ENCODE measurements at places on chromosomes 6 and 20.

- DNase-seq: no peak
These were observed 82.3 kb downstream of the EPHA7 start for GRCh38 chr6:93337014-93337413.

- no peak for DNase-seq
These were observed 38.0 kb upstream of the HSF2 start for GRCh38 chr6:122361314-122361979.

DNA sequence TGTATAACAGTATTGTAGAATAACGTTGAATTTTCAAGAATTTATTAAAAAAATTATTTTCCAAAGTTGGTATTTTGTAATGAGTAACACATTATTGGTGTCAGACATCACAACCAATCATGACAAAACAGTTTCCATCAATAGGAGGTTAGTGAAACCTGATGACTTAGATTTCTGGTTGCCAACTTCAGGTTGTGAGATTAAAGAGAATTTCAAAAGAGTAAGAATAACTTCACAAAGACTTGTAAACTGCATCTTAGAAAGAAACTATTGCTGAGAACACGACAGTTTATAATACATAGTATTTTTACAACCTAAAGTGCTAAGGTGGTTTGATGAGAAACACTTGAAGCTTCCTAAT is 159.2 kb upstream of the ARG1 start:
- no peak for DNase-seq

- no peak for DNase-seq
These were observed 46.4 kb downstream of the MRPL14 start for GRCh38 chr6:44080561-44081521.

- peak; percentile 35 for DNase-seq
These were observed 3.1 kb downstream of the HM13 start for GRCh38 chr20:31517373-31517772.

GRCh38 chr6:160337301-160337700 is 10.9 kb upstream of the SLC22A3 start:
- DNase-seq: no peak

DNA sequence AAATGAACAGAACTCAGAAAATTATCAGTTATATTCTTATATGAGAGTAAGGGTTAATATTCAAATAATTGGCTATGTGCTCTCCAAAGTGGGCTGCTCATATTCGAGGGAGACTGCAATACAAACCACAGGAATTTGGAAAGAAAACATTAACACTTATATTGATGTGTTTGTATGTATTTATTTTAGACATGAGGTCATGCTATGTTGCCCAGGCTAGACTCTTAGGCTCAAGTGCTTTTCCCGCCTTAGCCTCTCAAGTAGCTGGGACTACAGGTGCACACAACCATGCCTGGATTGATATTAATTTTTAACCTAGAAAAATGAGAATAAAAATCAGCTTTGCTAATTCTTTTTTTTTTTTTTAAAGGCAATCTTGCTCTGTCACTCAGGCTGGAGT is 35.0 kb downstream of the BTBD9 start:
- DNase-seq: no peak

- DNase-seq: no peak
These were observed 40.5 kb downstream of the DSE start for GRCh38 chr6:116411284-116411623.

GRCh38 chr6:3309391-3310050 is 50.8 kb downstream of the PSMG4 start:
- no peak for DNase-seq

DNA sequence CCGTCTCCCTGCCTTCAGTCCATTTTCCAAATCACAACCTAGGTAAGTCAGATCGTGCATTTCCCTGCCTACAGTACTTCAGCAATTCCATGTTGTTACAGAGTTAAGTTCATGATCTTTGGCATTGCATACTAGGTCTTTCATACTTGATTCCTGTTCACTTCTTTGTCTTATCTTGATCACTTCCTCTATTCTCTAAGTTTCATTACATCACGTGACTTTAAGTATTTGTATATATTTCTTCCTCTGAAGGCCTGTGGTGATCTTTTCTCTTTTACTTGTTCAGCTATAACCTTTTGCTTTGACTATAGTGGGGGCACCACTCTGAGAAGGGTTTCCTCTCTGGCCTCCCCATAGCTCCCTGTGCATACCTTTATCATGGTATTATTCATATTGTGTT is 100.2 kb downstream of the TRMT11 start:
- no peak for DNase-seq

GRCh38 chr6:114879693-114880092 is 536.9 kb upstream of the HS3ST5 start:
- no peak for DNase-seq

- DNase-seq: no peak
These were observed 87.2 kb downstream of the SLX4IP start for GRCh38 chr20:10522328-10522727.

- DNase-seq: peak; percentile 50
These were observed 22.7 kb upstream of the ZNF184 start for GRCh38 chr6:27495386-27496135.

DNA sequence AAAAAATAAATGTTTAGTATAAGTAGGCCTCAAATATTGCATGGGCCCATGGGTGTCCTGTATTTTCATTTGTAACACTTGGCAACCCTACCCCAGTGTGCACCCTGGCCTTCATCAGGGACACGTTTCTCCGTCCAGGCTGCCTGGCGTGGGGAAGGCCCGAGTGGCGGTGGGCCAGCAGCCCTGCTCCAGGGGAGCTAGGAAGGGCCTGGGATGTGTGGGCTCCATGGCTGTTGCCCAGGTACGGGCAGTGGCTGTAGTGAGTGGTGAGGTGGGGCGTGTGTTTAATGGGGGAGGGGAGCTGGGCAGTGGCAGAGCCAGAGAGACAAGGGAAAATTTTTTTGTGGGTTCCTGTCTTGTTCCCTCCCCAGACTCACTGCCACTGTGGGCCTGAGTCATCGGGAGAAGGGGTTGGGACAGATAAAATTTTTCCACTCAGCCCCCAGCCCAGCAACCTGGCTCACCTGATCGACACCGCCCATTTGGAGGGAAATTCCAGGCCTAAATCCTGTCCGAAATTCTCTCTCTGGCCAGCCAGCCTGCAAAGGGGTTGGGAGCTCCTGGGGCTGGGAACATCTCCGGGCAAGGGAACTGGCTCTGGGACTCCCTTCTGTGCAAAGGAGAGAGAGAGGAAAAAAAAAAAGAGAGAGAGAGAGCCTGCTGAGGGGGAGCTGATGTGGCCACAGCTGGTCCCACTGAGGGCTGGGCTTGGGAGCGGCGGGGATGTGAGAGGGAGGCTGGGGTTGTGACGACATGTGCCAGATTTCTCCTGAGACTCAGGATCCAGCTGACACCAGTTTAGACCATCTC is 32.5 kb upstream of the VEGFA start:
- DNase-seq: no peak

GRCh38 chr6:96626759-96627364 is 63.9 kb downstream of the FHL5 start:
- peak; percentile 9 for DNase-seq

- no peak for DNase-seq
These were observed 42.9 kb downstream of the SRC start for GRCh38 chr20:37388831-37389230.

DNA sequence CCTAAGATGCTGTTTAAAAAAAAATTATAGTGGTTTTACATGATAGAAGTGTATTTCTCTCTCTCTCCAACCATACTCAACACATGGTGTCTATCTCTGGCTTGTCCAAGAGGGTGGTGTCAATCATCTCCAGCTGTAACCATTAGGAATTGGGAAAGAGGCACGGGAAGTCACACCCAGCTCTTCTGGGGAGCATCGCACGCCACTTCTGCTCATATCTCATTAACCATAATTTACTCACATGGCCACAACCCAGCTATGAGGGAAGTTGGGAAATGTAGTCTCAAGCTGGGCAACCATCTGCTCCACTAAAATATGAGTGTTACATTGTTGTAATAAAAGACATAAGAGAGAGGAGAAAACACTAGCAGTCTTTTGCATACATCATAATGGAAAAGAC is 30.4 kb upstream of the TSHZ2 start:
- DNase-seq: no peak

GRCh38 chr20:44711237-44711636 is 3.9 kb upstream of the CCN5 start:
- DNase-seq: no peak

DNA sequence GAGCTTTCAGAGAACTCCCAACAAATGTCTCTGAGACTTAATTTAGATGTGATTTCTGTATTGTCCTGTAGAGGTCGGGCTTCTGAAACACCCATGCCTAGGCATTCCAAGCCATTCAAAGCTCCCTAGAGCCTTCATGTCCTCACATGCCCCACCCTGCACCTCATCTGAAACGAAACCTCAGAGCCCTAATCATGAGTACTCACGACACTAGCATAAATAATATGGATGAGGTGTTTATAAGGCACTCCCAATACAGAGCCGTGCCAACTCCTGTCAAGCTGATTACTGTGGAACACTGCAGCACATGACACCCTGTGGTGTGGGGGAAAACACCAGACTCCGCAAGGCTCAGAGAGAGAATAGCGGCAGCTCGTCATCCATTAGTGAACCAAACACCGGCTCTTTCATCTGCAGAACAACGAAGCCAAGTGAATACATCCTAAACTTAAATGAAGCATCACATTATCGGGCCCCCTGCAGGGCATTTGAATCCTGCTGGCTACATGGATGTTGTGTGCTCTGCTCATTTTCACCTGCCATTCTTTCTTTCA is 83.8 kb downstream of the FNDC1 start:
- peak; percentile 47 for DNase-seq

- DNase-seq: no peak
These were observed 158.1 kb downstream of the CDH26 start for GRCh38 chr20:60116128-60116909.

DNA sequence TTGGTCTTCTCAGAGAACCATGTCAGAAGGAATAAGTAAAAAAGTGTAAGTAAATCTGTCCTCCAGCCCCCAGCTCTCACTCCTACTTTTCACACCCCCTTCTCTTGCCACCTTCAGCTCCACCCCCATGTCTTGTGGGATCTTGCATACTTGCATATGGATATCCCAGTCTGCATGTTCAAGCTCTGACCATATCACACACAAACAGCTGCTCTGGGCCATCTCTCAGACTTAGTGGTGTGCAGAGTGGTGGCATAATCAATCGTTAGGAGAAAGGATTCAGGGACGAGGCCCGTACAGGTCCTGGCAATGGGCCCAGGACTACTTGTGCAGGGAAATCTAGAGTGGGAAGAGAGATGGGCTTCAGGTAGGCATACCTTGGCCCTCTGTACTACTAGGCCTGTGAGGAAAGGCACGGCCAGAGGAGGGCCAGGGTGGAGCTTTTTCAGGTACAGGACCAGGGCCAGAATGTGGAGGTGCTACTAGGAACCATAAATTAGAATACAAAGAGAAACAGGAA is 112.0 kb upstream of the SGK1 start:
- DNase-seq: no peak

- DNase-seq: no peak
These were observed 53.7 kb downstream of the GFOD1 start for GRCh38 chr6:13433709-13434121.

DNA sequence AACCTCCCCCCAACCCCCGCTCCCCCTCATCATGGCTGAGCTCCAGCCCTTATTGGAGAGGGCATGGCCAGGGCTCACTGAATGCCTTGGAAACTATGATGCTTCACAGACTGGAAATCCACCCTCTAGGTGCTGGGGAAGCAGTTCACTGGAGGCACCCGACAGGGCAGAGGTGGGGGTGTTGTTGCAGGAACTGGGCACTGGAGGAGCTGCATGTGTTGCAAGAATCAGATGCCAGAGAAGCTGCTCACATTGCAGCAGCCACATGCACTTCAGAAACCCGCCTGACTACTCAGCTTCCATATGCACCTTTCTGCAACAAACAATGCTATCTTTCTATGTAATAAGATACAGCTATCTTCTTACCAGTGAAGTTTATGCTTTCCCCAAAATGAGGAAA is 7.9 kb upstream of the TBPL1 start:
- no peak for DNase-seq

- DNase-seq: no peak
These were observed 19.4 kb downstream of the DSTN start for GRCh38 chr20:17589161-17589834.

DNA sequence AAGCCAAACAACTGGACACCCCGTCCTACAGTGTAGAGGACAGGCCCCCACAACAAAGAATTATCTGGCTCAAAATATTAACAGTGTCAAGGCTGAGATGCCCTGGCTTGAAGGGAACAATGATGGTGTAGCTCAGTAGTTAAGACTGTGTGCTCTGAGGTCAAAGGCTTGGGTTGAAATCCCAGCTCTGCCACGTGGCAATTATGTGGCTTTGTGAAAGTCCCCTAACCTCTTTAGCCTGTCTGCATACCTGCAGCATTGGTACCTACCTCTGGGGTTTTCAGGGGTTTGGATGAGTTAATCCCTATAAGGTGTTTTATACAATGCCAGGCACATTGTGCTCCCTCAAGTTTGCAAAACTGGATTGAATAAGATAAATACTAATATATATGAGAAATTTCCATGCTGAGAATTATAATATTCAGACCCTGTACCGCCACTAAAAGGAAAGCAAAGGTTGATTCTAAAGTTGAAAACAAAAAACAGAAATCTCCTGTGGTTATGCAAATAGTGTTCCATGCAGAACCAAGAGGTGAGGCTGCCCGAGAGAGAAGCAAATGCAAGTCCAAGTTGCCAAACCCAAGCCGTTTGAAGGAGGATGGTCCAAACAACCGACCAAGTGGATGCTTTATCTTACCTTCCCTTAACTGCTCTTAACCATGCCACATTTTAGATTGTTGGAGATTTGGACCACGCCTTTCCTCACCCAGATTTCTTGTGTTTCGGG is 199.8 kb downstream of the NFATC2 start:
- no peak for DNase-seq

- DNase-seq: no peak
These were observed 242.9 kb upstream of the ZFP64 start for GRCh38 chr20:52434453-52434852.

DNA sequence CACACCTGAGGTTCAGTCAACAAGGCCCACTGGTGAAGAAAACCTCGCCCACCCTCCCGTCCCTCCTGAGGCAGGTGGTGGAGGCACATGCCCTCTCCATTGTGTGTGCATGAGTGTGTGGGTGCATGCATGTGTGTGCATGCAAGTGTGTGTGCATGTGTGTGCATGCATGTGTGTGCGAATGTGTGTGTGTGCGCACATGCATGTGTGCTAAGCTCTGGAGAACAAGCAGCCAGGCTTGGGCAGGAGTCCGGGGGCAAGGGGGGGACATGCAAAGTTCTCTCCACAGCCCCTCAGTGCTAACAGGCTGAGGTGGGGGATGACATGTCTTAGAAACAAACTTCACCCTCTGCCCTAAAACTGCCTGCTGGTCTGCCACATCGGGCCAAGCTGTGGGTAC is 3.1 kb upstream of the HSPA12B start:
- no peak for DNase-seq

- DNase-seq: no peak
These were observed 13.8 kb downstream of the RNASET2 start for GRCh38 chr6:166942393-166943168.

GRCh38 chr6:12012038-12012557 is at the start of gene HIVEP1:
HIVEP1 (plus strand) TSS chr6:12012312; CDS start chr6:12015629, 3,317 bp downstream.
- no peak for DNase-seq

DNA sequence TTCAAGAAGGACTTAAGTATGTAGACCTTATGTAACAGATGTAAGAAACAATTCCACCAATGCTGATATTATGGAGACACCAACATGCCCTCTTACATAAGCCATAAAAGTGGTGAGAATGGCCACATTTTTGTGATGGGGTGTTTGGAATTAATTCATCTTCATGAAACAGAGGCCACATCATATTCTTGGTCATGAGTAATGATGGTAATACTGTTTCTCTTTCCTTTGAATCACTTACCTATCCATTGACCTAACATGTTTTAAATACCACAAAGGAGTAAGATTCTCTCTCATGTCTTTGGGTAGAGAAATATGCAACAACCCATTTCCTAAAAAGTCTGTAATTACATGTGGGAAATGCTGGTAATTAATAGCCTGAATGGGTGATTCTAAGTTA is 545.4 kb upstream of the FLRT3 start:
- no peak for DNase-seq

GRCh38 chr6:114419175-114419574 is 76.4 kb upstream of the HS3ST5 start:
- no peak for DNase-seq

Data from HTR-8/SVneo (cell line).